Activated CD4-positive, alpha-beta T cell treated with anti-CD3 and anti-CD28 coated beads, Interleukin-2, Interleukin-6, amounts not matched to agents 100 ng/mL and 50 ng/mL, durations not matched to agents 16 hours and 8 hours (primary cell): ENCODE measurements at places on chromosomes 16 and 17.

DNA sequence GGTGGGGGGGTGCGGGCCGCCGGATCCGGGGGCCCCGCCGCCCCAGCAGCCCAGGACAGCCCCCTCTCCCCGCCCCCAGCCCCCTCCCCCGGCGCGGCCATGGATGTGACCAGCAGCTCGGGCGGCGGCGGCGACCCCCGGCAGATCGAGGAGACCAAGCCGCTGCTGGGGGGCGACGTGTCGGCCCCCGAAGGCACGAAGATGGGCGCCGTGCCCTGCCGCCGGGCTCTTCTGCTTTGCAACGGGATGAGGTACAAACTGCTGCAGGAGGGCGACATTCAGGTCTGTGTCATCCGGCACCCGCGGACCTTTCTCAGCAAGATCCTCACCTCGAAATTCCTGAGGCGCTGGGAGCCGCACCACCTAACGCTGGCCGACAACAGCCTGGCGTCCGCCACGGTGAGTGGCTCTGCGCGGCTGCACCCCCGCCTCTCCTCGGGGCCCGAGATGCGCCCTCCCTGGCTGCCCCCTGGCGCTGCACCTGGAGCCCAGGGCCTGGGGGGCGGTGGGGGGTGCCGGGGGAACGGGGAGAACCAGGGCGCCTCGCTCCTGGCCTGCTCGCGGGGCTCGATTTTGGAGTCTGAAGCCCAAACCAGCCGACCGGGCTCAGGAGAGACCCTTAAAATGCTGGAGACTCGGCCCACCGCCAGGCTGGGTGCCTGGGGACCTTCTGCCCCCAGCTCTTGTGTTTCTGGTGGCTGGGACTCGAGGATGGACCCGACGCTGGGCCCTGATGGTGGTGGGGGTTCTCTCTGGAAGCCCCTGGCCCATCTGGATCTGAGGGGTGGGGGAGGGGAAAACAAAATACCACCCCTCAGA, 744 bp downstream of the CMIP start:
- DNase-seq = peak; percentile 47

DNA sequence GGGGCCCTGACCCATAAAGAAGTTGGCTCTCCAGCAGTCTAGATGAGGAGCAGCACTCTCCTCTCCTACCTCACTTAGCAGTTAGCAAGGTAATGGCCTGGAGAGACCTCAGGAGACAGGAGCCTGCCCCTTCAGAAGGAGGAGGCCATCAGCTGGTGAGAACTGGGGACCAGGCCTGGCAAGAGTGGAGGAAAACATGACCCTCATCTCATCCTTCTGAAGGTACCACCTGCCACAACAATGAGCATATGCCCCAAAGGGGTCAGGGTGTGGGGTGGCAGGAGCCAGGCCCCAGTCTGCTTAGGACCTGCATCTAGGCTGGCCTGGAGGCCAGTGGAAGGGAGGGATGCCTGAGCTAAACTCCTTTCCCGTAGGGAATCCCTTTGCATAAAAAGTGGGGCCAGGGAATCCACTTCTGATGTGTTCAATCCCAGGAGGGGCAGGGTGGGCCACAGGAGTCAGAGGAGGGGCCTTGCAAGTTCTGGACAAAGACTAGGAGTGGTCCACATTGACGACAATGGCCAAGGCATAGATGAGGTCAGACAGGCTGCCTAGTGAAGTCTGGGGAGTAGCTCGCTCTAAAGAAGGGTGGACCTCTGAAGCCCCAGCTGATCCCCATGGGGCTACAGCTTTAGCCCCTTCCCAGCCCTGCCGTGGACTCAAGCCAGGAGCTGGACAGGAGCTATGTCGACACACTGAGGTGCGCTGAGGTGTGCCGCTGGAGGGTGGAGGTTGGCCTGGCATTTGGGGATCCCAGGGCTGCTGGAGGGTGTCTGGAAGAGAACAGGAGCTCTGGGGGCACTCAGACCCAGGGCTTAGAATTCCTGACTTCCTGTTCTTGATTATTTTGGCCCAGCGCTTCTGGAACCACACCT, 986 bp downstream of the SEBOX start:
- DNase-seq = no peak

DNA sequence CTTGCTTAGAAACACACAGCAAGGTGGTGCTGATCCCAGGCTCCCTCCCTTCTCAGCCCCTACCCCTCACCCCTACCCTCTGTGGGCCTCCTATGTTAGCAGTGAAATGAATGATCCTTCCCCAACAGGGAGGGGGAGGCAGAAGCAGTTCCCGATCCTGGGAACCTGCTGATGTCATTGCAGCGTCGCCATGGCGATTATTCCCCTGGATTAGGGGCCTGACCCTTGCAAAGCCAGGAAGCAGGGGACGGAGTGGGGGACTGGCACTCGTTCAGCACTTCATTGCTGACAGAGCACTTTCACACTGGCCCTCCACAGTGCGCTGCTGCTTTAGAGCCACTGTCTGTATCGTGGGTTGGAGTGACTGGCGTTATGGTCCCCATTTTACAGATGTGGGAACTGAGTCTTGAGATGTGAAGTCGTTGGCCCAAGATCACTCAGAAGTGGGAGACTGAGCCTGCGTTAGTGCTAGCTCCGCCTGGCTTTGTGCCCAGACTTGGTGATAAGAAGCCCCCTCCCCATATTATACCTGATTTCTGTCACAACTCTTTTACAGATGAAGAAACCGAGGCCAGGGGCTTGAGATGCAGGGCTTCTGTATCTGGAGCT, 26.6 kb downstream of the LASP1 start:
- DNase-seq = no peak

DNA sequence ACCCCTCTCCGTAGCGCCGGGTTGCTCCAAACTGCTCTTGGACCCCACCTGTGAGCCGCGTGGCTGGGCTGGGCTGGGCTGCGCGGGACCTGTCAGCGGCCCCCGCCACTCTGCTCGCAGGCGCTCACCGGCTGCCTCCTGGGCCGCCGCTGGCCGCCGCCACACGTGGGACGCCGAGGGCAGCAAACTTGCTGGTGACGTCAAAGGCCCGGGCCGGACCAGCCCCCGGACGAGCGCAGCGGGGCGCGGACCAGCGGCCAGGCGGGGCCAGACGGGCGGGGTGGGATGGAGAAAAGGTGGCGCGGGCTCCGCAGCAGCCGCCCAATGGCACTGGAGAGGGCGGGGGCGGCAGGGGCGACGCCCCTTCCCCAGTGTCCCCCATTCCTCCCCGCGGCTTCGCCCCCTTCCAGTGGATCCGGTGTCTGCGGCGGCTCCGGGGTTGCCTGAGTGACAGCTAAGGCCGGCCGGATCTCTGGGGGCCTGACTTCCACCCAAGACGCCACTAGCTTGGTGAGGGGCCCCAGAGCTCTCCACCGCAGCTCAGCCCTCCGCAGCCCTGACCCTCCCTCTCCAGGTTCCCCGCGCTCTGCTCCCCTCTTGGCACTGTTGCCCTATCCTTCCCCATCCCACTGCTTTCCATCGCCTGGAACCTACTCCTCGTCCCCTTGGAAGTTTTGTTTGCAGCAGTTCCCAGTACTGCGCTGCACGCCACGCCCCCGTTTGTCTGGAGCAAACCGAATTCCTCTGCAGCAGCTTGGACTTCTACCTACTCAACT, at the start of gene HS3ST3A1:
HS3ST3A1 (minus strand) TSS at position 154 of the 776 bp plus-strand sequence. CDS start 800 bp downstream, outside the sequence.
- DNase-seq = peak; percentile 8

- DNase-seq = peak; percentile 84
Observed at GRCh38 chr17:74730491-74731346, 6.3 kb upstream of the RAB37 start.

DNA sequence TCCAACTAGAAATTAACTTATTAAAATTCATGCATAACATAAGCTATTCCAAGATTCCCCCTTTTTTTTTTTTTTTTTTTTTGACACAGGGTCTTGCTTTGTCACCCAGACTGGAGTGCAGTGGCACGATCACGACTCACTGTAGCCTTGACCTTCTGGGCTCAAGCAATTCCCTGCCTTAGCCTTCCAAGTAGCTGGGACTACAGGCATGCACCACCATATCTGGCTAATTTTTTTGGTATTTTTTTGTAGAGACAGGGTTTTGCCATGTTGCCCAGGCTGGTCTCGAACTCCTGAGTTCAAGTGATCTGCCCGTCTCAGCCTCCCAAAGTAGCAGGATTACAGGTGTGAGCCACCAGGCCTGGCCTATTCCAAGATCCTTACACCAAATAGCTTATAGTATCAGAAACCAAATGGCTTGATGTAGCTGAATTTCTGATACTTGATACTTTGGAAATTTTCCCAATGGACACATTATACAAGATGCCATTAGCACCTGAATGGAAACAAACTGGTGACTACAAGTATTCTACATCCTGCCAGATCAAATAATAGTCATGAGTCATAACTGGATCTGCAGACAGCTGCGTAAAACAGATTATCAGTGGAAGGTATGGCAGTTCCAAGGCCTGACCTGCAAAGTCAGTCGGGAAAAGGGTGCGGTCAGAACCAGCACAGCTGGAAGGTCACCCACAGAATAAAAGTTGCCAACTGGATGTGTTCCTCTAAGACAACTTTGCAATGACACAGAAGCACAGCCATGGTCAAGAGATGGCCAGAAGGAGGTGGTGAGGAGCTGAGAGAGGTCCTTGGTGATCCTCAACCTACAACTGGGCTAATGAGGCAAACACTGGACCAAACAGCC, 14.5 kb downstream of the TUBG1 start:
- DNase-seq = no peak

DNA sequence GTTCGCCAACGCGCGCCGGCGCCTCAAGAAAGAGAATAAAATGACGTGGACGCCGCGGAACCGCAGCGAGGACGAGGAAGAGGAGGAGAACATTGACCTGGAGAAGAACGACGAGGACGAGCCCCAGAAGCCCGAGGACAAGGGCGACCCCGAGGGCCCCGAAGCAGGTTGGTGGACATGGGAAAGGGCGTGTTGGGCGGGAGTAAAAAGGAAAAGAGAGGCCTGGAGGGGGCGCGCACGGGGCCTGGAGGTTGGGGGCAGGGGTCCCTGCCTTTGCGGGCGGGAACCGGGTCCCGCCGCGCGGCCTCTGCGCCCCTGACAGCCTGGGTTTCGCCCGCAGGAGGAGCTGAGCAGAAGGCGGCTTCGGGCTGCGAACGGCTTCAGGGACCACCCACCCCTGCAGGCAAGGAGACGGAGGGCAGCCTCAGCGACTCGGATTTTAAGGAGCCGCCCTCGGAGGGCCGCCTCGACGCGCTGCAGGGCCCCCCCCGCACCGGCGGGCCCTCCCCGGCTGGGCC, 2.1 kb downstream of the IRX5 start:
- DNase-seq = no peak

- DNase-seq = peak; percentile 81
Observed at GRCh38 chr17:64133546-64134215, 3.7 kb upstream of the ERN1 start.

GRCh38 chr17:50273654-50274040, 619 bp upstream of the TMEM92 start:
- DNase-seq = no peak

DNA sequence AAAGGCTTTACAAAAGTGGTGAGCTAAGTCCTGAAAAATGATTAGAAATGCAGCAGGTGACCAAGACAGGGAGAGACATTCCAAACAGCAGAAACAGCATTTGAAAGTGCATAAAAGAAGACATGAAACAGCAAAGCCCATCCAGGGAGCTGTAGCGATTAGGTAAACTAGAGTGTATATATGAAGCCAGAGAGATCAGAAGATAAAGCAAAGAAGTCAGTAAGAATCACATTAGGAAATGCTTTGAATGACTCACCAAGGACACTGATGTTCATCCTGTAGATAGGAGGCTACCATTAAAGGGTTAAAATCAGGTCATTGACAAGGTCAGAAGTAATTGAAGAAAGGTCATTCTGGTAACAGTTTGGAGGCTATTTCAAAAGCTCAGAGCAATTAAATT, 27.6 kb upstream of the VAT1L start:
- no peak for DNase-seq

GRCh38 chr16:78629173-78629572, 529.7 kb downstream of the WWOX start:
- DNase-seq = no peak

DNA sequence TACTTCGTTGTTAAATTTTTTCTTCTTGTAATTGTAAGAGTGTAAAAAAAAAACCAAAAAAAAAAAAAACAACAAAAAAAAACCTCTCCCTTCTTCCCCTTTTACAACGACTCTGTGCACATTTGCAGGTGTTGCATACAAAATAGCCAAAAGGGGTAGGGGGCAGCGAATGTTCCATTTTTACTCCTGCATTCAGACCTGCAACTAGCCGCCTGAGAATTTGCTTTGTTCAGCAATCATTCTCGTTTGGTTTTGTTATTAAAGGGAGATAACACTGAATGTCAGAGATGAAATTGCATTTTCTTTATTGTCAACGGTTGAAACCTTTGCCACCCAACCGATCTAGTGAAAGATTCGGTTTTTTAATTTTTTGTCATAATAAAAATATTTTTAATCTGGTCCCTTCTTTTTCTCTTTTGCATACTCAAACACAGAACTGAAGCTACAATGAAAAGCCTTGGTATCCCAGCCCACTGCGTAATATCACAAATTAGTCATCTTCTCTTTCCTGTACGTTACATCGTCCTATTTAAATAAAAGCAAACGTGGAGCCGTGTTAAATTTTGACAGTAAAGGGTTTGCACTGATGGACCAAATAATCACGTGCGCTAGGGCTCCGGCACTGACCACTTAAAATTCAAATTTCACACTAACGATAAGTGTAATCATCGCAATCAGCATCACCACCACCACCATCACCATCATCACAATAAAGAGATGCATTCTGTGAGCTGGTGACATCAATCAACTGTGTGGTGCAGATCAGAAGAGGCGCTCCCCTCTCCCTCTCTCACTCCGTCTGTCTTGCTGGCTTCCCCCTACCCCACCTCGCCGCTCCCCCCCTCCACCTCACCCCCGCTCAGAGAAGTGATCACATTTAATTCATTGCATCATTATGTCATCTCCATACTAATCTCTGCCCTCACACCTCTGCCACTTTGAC, 406.2 kb upstream of the PSMD7 start:
- no peak for DNase-seq
